ENCODE measurements at places on chromosomes 3 and 15. TPM values are rescaled to one million over a fixed set of nuclear protein-coding genes. Genes with fewer than 3 reads are reported as not detected.

TLR9 gene
- 0.30 TPM for total RNA-seq

CDC25A gene
- total RNA-seq = 42.7 TPM

SOX14 gene
- total RNA-seq = not detected

FEZF2 gene
- total RNA-seq = not detected

PLA2G4E gene
- not detected for total RNA-seq

C3orf52 gene
- 9.9 TPM for total RNA-seq

CAND2 gene
- 0.85 TPM for total RNA-seq

POLQ gene
- 11.8 TPM for total RNA-seq

PTPRG gene
- total RNA-seq = not detected

CTXN2 gene
- total RNA-seq = 0.11 TPM

ERICH6 gene
- total RNA-seq = 0.21 TPM

MINAR1 gene
- 0.93 TPM for total RNA-seq

WWTR1 gene
- 1.8 TPM for total RNA-seq

ZBTB11 gene
- 30.0 TPM for total RNA-seq

TMEM89 gene
- 1.0 TPM for total RNA-seq

LEO1 gene
- 31.7 TPM for total RNA-seq

GOLGA8T gene
- not detected for total RNA-seq

C3orf85 gene
- not detected for total RNA-seq

DISP2 gene
- 0.11 TPM for total RNA-seq

FANCD2OS gene
- total RNA-seq = not detected

ABTB1 gene
- 23.6 TPM for total RNA-seq

FMN1 gene
- 2.0 TPM for total RNA-seq

CACNA2D2 gene
- 5.0 TPM for total RNA-seq

PPP1R14D gene
- not detected for total RNA-seq

LSAMP gene
- total RNA-seq = not detected

SLC22A14 gene
- total RNA-seq = 0.11 TPM
